Activated CD4-positive, alpha-beta T cell treated with anti-CD3 and anti-CD28 coated beads for 4 hours (primary cell): ENCODE measurements at places on chromosomes 2 and 18.

DNA sequence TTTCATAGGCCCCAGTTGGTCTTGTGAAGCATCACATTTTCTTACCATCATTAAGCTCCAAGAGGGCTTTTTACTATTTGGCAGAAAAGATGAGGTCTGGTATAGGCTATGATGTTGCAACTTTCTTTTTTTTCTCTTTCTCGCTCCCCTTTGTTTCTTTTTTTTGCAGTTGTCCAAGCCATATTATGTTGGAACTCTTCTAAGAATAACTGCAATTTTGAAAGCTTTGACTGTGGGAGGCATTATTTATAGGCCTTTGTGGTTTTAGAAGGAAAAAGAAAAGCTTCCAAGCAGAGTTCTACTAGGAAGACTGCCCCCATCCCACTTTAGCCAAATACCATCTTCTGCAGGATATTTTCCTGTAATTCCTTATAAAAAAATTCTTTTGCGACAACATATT, 571.6 kb downstream of the ARHGAP15 start:
- no peak for DNase-seq

GRCh38 chr2:238425979-238426567, 654 bp upstream of the ASB1 start:
- DNase-seq, result peak; percentile 10

DNA sequence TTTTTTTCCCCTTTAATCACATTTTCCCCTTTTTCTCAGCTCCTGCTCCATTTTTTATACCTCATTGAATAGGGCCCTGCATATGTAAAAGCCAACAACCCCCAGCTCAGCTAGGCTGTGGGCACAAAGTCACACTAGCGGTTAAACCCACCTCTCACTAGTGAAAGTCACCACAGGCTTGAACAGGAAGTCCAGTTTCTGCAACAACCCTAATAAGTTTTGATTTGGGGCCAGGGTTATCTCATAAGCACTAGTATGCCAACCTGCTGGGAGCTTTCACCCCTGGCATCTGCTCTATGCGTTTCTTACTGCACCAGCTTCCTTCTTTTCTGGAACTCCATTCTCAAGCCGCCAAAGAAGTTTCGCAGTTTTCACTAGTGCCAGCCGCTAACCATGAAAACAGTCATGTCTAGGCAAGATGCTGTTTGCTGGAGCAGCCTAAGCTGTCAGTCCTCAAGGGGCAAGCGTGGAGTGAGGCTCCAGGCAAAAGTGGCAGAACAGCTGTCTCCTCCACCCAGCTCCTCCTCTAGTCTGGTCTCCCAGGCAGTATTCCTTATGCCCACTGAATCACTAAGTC, 197.0 kb upstream of the MEIS1 start:
- no peak for DNase-seq

DNA sequence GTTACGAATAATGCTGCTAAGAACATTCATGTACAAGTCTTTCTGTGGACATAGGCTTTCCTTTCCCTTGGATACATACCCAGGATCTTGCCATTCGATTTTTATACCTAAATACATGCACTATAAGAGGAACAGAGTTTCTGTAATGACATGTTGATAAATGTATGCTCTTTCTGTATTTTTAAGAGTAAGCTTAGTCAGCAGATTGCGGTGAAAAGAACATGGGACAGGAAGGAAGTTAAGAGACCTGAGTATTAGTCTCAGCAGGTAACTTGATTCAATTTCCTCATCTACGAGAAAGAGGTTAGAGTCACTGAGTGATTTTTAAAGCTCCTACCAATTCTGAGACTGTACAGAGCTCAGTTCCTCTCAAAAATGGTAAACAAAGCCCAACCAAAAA, 2.6 kb upstream of the TLK1 start:
- DNase-seq, result peak; percentile 9

- DNase-seq, result no peak
These were observed 241.2 kb upstream of the HS6ST1 start for GRCh38 chr2:128559533-128560515.

GRCh38 chr18:48922226-48922800, 28.5 kb downstream of the SMAD7 start:
- no peak for DNase-seq

- DNase-seq, result no peak
These were observed 398.8 kb downstream of the CCDC85A start for GRCh38 chr2:56582570-56582969.

DNA sequence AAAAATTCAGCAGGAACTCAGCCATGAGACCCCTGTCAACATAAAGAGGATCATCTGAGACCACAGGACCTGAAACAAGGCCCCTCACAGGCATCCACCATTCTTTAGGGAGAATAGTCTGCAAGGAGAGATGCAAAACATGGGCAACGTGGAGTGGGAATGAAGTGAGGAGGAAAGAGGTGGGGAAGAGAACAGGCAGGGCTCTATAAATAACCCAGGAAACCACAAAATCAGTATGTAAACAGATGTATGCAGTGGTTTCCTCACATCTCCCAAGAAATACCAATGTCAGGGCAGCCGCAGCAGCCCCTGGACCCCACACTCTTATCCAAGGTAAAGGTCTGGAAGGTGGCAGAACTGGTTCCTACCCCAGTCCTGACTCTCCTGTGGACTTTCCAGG, 168.5 kb downstream of the EN1 start:
- DNase-seq, result no peak

DNA sequence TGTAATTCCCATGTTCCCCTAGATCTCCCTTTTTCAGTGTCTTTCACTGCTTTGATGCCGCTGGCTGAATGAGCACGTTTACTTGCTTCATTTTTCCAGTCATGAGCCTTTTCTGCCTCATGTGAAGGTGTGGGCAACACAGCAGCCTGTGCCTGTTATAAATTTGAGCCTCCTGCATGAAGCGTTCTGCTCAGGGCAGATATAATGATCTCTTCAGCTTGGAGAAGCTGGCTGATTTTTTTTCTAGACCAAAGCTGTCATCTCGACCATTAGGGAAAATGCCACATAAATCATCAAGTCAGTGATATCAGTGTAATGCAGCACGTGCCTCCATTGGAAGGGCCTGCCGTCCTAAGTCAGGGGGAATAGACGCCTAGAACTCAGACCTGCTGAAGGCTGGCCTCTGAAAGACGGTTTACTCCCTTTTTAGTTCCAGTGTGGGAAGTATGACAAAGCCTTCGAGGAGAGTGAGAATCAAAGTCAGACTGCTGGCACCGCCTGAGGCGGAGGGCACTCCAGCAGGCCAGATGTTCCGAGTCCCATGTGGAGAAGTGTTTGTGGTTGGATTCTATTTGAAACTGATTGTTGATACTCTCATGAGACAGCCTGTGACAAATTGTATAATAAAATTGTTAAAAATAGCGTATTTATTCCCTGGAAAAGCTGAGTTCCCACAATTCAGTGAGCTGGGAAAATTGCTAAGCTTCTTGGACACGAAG, 196.5 kb downstream of the MYO1B start:
- no peak for DNase-seq

- peak; percentile 82 for DNase-seq
These were observed at the start of gene SUCLG1 for GRCh38 chr2:84459018-84459943. Gene SUCLG1, minus strand, starts transcription at chr2:84459280. Its CDS starts 11 bp downstream, at chr2:84459269.

DNA sequence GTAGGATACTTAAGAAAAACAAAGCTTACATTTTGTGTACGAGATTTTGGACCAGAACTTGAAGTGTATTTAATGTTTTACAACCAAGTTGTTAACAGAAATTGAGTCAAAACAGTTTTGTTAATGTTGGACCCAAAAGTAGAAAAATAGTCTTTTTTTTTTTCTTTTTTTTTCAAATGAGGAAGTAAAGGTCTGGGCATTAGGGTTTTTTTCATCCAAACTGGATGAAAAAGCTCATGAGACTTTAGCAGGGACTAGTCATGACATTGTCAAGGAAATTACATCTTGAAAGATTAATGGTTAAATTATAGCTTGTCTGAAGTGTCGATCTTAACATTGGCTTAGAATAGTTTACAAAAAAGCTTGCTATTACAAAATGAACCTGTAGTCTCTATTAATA, 32.3 kb downstream of the CCNT2 start:
- no peak for DNase-seq

GRCh38 chr2:55155764-55156281, 76.3 kb downstream of the CLHC1 start:
- DNase-seq, result no peak

- no peak for DNase-seq
These were observed 164.2 kb downstream of the NAPG start for GRCh38 chr18:10690035-10690329.

DNA sequence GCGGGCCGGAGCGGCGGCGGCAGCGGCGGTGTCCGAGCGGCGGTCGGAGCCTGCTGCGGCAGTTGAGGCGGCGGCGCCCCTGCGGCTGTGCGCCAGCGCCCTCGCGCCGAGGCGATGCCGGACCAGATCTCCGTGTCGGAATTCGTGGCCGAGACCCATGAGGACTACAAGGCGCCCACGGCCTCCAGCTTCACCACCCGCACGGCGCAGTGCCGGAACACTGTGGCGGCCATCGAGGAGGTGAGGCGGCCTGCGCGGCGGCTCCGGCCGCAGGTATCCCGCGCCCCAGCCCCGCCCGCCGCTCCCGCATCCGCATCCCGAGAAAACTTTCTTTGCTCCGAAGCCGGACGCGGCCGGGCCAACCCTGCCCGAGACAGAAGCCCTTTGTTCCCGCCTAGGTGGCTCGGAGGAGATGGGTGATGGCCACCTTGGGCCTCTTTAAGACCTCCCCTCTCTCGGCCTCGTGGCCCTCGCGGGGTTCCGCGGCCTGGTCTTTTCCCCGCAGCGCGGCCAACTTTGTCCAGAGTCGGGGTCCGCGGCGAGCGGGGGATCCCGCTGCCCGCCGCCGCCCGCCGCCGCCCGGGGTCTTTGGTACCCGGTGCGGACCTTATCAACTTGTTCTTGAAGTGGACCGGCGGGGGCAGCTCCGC, 504 bp downstream of the ASAP2 start:
- no peak for DNase-seq

DNA sequence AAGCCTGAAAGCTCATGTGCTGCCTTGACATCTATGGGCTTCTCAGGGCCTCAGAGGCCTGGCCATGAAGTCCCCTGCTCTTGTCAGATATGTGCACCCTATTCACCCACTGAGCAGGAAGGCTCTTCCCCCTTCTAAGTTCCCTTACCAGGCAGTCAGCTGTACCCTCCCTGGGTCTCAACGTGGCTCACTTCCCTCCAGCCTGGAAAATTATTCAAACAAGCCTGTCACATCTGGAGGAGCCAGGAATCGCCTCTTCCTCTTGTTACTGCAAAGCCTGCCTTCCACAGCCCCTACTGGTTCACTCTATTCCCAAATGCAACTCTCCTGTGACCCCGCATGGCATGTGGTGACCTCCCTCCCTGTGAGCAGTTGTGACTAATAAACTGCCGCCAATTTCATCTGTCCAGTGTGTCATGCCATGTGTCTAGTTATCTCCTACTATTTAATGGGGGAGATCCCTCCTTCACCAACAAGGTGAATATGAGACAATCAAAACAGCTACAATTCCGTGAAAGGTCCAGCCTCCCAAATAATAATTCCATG, 8.4 kb upstream of the SERPINB8 start:
- DNase-seq, result no peak

GRCh38 chr18:13279181-13280069, 60.9 kb downstream of the LDLRAD4 start:
- peak; percentile 55 for DNase-seq

DNA sequence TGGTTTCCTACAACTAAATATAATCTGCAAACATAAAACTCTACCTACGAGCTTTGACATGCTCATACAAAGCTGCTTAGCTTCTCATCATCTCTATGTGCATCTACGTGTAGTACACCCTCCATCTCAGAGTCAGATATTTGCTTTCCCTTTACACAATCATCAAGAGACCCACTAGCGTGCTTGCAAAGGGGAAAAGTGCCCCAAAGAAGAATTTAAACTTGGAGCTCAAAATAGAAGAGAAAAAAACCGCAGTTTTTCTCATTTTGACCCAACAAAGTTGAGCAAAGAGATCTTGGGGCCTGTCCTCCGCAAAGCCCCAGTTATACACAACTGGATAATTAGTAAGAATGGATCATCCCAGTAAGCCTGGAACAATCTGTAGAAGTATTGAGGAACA, 104.1 kb downstream of the PAX3 start:
- no peak for DNase-seq

DNA sequence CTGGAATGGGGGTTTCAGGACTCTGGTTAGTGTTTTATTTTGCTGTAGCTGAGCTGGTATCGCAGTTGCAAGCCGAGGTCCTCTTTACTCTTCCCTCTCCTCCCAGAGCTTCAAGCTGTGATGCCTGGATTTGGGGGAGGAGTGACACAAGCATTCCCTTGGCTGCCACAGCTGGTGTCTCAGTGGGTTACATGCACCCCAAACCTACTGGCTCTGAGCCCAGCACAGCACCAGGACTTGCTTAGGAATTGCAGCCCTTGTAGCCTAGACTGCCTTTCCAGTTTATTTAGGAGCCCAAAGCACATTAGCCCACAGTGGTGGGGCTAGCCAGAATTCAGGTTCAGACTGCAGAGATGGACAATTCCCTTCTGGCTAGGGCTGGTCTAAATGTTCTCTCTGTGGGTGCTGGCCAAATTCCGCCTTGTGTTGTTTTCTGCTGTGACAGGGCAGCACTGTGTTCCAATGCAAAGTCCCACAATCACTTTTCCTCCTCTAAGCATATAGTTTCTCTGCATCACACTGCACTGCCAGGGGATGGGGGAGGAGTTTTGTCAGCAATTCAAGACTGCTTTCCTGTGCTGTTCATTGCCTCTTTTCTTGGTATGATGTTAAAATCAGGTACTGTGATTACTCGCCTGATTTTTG, 122.8 kb downstream of the SLC4A10 start:
- no peak for DNase-seq

DNA sequence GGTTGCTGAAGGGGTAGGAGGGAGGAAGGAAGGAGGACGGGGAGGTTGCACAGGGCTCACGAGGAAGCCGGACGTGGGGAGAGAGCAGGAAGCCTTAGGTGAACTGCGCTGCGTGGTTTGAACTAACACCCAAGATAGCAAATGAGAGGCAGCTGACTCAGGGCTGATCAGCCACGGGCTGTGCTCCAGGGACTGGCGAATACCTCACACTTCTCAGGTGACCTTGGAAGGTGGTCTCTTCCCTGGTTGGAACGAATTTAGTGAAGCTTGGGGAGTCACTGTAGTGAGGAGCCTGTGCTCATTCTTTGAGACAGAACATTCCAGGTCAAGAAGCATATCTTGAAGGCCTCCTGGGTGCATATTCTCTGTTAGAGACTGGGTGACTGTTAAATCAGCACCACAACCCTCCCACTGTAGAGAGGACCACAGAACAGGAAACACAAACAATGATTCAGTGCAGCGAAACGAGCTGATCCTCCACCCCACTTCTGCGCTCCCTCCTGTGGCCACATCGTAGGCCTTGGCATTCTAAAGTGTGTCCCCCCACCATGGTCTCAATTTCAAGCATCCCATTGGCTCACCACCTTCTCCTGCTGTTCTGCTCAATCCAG, 33.8 kb downstream of the TOGARAM2 start:
- DNase-seq, result peak; percentile 71

GRCh38 chr2:19272039-19272438, 86.4 kb downstream of the OSR1 start:
- no peak for DNase-seq

GRCh38 chr2:42217914-42218313, 48.8 kb downstream of the EML4 start:
- DNase-seq, result no peak

- DNase-seq, result no peak
These were observed 133.8 kb upstream of the ACVR2A start for GRCh38 chr2:147711031-147711430.
